ENCODE measurements at places on chromosomes 6 and 20.

GRCh38 chr6:37142050-37142614 lies 27.8 kb upstream of the PIM1 start:
- no peak for DNase-seq

DNA sequence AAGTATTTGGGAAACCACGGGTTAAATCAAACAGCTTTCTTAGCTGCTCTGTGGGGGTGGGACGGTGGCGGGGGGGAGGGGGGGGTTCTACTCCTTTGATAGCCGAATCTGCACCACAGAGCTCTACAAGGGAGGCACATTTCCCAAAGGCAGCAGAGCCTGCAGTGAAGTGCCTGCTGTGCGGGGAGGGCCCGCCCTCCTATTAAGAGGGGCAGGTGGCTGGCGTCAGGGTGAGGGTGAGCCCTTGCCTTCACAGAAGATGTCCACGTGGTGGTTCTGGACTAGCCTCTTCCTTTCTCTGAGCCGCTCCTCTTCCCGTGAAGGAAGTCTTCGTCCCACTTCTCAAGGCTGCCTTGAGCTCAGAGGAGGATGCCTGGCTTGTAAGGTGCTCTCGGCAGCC lies 174.9 kb upstream of the THBS2 start:
- DNase-seq, result no peak

DNA sequence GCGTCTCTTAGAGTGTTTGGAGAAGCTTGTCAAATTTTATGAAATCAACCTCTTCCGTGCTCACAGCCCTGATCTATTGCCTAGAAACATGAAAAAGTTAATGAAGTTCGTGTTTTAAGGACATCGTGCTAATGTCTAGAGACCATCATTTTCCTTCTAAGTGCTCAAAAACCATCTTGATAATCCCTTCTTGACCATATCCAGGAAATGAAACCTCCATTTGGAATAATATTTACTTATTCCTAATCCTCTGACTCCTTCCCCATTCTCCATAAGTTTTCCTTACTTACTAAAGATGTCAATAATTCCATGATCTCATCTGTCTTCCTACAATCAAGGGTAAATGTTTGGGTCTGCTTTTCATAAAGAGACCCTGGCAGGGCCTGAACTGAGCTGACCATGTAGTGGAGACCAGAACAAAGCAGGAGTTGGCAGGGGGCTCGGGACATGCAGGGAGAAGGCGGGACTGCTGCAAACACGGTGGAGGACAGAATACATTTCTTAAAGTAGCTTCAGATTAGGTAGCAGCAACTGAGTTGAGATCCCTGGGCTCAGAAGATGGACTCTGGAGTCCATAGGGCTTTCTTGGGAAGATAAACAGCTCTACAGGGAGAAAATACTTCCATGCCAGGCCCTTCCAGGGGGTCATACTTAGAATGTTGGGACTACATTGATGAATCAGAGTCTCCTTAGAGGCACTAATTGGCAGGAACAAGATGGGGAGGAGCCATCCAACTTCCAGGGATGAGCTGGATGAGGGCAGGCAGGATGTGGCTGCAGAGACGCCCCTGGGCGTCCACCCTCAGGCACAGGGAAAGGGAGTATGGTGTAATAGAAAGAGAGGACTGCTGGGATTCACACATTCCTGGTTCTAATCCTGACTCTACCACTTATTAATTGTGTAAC lies 100.7 kb downstream of the RIN2 start:
- DNase-seq, result no peak

DNA sequence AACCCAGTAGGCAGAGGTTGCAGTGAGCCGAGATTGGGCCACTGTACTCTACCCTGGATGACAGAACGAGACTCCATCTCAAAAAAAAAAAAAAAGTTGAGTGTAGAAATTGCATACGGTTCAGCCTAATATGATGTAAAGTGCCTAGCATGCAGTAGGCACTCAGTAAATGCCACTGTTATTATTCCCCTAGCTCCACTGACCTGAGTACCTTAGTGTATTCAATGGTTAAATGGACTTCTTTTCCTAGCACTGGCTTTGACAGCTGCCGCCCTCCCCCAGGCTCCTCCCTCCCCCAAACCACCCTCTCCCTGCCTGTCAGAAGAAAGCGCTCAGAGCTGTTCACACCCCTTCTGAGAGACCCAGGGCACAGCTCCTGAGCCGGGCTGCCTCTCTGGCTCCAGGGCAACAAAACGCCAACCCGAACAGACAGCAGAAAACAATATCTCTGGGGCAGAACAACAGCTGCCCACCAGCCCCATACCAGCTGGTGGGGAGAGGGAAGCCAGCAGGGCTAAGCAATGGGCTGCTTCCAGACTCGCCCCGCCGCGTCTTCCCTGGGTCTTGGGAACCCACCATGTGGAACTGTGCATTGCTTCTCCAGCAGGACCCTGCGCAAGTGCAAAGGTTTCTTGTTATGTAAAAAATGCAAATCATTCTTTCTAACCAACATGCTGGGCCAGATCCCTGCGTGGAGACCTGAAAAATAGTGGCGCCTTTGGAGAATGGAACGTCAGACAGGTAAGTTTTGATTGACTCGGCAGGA lies 4.5 kb downstream of the CPNE5 start:
- no peak for DNase-seq

DNA sequence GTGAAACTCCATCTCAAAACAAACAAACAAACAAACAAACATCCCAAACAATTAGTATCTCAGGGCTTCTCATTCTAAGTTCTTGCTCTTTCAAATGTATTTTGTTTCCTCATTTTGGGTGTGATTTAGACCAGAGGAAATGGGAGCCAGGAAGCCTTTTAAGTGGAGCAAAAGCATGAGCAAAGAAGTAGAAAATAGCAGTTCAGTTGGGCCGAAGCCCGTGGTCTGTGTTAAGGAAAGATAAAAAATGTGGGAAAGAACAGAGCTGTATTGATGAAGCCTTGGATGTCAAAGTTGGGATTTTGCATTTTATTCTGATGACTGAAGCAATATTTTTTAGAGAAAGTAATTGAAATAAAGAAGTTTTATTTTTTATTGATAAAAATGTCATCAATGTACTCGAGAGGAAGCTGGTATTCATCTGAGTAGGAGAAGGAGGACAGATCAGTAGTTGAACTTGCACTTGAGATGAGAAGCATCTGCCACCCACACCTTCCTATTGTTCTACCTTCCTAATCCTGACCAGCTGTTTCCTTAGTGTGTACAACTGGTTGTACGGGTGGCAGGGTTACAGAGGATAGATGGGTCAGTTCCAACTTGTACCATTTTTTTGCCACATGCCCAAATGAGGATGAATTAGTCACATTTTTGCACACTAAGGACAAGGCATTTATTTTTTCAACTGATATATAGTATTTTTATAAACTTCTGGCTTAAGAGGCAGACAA lies 56.1 kb downstream of the KIAA0408 start:
- DNase-seq, result no peak

GRCh38 chr6:105934708-105935107 lies 151.4 kb upstream of the PRDM1 start:
- DNase-seq, result no peak

DNA sequence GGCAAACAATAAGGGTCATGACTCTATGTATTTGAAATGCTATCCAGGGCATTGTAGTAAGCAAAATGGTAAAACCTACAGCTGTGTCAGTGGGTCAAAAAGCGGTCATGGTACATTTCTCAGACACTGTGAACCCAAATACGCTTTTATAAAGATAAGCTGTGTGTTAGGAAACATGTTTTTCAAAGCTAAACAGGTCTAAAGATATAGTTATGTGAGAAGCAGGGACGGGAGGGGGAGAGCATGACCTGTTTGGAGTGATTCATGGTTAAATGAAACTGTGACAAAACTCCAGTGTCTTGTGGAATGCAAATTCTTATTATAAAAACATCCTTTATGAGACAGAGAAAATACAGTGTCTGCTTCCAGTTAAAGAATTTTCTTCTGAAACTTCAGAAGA lies 205.4 kb upstream of the BMP2 start:
- DNase-seq, result no peak

- DNase-seq, result no peak
Measured at GRCh38 chr6:7693827-7694226, 32.1 kb upstream of the BMP6 start.

GRCh38 chr6:36120979-36121786 lies 9.1 kb upstream of the MAPK13 start:
- peak; percentile 45 for DNase-seq

DNA sequence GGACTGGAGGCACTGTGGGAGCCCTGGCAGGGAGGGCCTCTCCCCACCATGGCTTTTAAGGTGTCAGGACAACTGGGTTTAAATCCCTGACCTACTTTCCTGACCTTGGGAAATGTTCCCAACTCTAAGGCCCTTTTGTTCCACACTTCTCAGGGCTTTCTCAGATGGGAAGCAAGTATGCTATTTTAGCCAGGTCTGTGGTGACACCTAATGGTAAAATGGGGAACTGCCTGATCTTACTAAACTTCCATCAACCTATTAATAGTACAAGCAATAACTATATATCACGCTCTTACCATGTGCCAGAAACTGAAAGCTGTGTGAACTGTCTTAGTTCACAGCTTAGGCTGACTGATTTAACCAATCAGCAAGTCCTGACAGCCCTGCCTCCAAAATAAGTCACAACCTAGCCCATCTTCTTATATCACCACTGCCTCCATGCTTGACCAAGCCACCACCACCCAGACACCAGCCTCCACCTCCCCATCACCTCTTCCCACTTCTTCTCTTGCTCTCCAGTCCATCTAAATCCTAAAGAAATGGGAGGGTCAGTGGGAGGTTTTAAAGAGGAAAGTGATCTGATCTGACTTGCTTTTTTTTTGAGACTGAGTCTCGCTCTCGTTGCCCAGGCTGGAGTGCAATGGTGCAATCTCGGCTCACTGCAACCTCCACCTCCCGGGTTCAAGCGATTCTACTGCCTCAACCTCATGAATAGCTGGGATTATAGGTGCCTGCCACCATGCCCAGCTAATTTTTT lies 6.9 kb upstream of the BLCAP start:
- peak; percentile 62 for DNase-seq

GRCh38 chr6:11172501-11173327 lies 59.8 kb downstream of the NEDD9 start:
- DNase-seq, result peak; percentile 84

GRCh38 chr6:131208787-131209186 lies 73.5 kb downstream of the AKAP7 start:
- no peak for DNase-seq

- DNase-seq, result no peak
Measured at GRCh38 chr20:1817577-1818211, 77.5 kb upstream of the SIRPA start.

GRCh38 chr20:53319200-53319599 lies 274.4 kb downstream of the ZNF217 start:
- DNase-seq, result no peak

DNA sequence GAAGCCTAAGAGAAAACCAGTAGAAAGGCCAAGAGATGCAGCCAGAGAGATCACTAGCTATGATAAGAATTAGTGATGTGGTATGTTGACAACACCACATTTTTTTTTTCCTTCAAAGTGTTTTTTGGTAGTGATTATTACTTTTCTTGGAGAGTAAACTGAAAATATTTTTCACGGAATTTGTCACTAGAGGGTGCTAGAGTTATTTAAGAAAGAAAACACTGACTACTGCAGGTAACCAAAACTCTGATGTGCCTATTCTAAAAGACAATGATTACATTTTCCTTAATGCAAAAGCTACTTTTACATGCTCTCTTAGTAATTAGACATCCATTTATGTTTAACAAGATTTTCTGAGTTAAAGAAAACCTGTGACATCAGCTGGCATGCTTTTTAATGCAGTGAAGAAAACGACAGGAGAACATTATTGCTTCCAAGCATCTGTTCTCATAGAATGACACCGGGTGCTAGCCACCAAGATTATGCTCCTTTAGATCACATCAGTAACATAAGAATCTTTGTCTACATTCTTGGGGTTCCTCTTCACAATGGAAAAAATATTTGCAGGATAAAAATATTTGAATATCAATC lies 28.8 kb downstream of the RWDD2A start:
- no peak for DNase-seq

- peak; percentile 76 for DNase-seq
Measured at GRCh38 chr6:151390851-151391470, 398 bp downstream of the ZBTB2 start.

- DNase-seq, result no peak
Measured at GRCh38 chr20:48189181-48189580, 403.9 kb upstream of the SULF2 start.

GRCh38 chr6:87755708-87756671 lies 54.0 kb upstream of the AKIRIN2 start:
- no peak for DNase-seq

DNA sequence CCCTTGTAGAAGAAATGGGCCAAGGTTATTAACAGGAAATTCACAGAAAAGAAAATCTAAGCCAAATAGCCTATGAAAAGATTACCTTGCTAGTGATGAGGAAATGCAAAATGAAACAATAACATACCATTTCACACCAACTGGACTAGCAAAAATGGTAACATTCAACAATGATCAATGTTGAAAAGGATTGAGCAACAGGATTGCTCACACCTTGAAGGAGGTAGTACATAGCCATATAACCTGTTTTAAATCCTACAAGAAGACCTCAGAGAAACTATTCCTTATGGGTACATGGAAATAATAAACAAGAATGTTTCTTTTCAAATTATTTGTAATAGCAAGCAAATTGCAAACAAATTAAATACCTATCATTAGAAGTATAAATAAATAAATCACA lies 107.4 kb downstream of the BFSP1 start:
- DNase-seq, result no peak

- no peak for DNase-seq
Measured at GRCh38 chr6:70520575-70520974, 46.2 kb upstream of the SDHAF4 start.

DNA sequence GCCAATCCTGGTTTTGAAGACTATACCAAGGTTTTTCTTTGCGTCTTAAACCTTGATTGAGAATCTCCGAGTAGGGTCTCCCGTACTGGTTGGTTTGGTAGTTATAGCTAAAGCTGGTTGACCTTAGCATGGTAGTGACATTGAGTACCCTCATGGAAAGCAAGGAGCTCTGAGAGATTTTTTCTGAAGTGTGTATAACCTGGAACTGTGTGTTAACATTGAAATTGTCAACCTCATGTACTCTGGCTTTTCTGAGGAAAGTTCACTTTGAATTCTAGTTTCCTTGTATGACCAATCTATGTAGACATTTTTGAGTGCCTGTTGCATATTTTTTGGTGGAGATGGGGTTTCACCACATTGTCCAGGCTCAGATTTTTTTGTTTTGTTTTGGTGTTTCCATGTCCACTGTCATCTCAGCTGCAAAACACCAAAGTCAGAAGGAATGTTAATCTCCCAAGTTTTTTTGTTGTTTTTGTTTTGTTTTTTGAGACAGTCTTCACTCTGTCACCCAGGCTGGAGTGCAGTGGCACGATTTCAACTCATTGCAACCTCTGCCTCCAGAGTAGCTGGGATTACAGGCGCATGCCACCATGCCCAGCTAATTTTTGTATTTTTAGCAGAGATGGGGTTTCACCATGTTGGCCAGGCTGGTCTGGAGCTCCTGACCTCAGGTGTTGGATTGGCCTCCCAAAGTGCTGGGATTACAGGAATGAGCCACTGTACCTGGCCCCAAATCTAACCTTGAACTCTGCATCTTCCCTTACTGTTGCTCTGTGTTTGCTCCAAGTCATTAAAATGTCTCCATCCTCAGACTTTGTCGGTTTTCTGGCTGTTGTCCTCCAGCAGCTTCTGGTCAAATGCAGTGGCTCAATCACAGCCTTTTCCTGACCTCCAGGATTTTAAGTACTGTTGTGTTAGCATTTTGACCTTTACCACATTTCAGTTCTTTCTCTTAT lies 4.3 kb downstream of the RPS12 start:
- no peak for DNase-seq
